ENCODE measurements at places on chromosomes 1 and 21. TPM values are rescaled to one million over a fixed set of nuclear protein-coding genes. Genes with fewer than 3 reads are reported as not detected.

DNA sequence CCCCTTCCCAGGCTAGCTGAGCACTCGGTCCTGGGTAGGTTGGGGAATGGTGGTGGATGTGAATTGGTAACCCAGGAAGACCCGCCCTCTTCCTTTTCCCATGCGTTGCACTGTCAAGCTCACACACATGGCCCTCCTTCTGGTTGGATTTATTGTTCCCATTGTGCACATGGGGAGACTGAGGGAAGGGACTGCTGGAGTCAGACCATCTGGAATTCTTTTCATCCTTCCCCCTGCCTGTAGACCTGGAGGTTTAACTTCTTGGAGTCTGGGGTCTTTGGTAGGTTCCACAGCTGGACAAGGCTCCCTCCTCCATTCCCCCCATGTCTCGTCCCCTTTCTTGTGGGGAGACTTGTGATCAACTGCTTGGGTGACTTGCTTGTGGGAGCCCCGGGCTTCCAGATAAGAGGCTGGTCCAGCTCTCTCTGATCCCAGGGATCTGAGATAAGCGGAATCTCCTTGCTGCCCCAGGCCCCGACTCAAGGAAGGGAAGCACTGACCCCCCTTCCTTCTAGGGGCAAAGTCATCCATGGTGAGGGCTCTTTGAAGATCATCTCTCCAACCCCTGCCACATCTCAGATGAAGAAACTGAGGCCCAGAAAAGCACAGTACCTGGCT lies 55.7 kb upstream of the SYNC start:
- DNase-seq: no peak

- DNase-seq: no peak
These were observed 194.6 kb upstream of the SAMSN1 start for GRCh38 chr21:14740692-14741091.

DNA sequence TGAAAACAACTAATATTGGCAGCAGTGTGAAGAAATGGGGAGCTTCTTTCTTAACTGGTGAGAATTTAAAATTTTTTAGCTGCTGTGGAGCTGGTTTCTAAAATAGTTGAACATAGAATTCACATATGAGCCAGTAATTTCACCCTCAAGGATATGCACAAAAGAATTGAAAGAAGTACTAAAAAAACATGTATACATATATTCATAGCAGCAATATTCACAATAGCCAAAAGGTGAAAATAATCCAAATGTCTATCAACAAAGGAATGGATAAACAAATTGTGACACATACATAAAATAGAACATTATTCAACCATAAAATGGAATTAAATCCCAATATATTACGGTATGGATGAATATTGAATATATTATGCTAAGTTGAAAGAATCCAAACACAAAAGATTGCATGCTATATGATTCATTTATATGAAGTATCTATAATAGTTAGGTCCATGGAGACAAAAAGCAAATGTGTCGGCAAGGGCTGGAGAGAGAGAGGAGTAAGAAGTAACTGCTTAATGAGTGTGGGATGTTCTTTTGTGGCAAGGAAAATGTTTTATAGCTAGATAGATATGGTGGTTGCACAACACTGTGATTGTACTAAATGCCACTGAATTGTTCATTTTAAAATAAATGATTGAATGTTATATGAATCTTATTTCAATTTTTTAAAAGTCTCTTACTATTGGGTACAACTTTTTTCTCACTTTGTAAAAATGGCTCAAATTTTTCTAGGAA lies 14.8 kb upstream of the COL11A1 start:
- DNase-seq: no peak

Gene COL8A2
- 0.09 TPM for total RNA-seq

Gene AADACL4
- not detected for total RNA-seq

Gene LEMD1
- total RNA-seq: 10.2 TPM

Gene CFAP141
- not detected for total RNA-seq

Gene ZCCHC17
- total RNA-seq: 59.7 TPM
